ENCODE measurements at places on chromosomes 11 and 22. TPM values are rescaled to one million over a fixed set of nuclear protein-coding genes. Genes with fewer than 3 reads are reported as not detected.

RFPL1 gene
- total RNA-seq = not detected

TRPM5 gene
- total RNA-seq = not detected

AP1B1 gene
- total RNA-seq = 80.8 TPM

OR4D5 gene
- not detected for total RNA-seq

DNA sequence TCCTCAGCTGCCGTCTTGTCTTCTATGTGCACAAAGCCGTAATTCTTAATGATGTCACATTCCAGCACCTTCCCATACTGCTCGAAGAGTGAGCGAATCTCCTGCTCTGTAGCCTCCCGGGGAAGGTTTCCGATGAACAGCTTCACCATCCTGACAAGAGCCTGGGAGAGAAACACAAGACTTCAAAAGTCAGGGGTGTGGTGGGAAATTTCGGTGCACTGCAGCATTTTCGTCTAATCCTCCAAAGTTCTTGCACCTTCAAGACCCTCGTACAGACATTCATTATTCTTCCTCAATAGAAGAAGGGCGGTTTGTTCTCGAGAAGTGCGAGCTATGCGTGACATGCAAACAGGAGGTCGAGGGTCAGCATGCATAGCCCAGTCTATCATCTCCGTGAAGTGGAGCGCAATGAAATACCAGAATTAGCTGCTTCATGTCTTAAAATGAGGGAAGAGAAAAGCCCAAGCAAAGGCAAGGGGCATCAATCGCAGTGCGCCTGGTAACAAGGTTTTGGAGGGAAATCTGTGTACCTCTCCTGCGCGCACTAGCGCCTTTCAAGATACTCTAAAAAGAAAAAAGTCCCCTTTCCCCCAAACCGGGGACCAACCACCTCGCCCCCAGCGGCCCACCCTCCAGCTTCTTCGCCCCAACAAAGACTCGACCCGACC is 622 bp downstream of the RBM4B start:
- ATAC-seq = no peak

GRCh38 chr11:10441091-10441490 is 14.0 kb upstream of the AMPD3 start:
- ATAC-seq = no peak

DNA sequence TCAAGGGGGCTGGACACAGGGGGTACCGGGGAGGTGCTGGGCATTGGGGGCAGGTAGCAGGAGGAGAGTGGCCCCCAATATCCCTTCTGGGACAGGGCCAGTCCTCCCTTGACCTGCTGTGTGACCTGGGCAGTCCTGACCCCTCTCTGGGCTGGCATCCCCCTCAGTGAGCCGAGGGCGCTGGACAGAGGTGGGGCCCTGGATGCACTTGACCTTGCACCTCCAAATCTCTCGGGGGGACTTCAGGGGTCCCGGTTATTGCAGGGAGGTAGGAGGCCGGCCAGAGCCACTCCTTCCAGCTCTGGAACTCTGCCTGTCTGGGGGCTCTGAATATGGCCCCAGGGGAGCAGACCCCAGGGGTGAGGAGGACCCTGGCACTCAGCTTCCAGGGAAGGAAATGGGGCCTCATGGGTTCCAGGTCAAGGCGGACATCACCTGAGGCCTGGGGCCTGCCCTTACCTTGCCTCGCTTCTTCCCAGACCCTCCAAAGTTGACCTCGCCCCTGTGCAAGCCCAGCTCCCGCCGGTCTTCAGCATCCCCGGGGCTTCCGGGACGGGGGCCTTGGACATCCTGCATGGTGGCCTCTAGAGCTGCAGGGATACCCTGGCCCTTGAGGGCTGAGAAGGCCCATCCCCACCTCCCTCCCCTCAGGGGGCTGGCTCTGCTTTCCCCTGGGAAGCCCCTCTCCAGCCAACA is 21.7 kb downstream of the TRPM5 start:
- no peak for ATAC-seq

DNA sequence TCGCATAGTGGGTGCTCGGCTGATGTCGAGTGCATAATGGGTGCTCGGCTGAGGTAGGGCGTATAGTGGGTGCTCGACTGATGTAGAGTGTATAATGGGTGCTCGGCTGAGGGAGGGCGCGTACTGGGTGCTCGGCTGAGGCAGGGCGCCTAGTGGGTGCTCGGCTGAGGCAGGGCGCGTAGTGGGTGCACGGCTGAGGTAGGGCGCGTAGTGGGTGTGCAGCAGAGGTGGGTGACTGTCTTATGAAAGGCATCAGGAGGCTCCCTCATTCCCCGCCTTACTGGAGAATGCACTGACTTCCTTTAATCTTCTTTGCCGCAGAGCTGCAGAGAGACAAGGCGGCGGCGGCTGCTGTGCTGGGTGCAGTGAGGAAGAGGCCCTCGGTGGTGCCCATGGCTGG is 33.8 kb downstream of the ARHGAP8 start:
- ATAC-seq = no peak

All from esophagus mucosa (tissue), 1 donor.